ENCODE measurements at places on chromosomes 5 and 9.
A peak's percentile ranks its signal among the peaks of the same experiment; 100 is the strongest.

- no peak for DNase-seq
Observed at GRCh38 chr5:2012885-2013284, 130.2 kb upstream of the IRX4 start.

- DNase-seq: no peak
Observed at GRCh38 chr9:137638680-137639079, 19.9 kb downstream of the EHMT1 start.

GRCh38 chr9:76567086-76567485 lies 108.1 kb downstream of the GCNT1 start:
- DNase-seq: no peak

DNA sequence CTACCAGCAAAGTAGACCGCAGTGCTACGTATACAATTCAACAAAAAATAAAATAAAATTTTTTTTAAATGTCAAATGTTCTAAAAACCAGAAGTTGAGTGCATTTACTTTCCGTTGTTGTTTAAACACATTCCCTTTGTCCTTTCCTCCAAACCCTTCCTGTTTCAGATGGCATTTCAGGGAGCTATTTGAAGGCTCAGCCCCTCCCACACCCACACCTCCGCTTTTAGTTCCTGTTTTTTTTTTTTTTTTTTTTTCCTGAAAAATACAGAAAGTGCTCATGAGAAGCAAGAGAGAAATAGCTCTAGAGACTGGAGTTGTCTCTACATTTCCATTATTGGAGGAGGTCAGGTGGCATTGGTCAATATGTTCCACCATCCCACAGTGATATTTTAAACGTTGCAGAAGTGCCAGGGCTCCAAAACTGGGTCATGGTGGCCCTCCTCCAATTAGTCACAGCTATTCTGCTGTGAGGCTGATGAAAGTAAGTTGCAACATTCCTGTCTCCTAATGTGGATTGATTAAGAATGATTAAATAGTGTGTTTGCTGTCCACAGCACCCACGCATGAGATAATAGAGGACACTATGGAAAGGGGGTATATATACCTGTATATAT lies 106.9 kb downstream of the GABRG2 start:
- no peak for DNase-seq

- DNase-seq: peak; percentile 57
Observed at GRCh38 chr5:96228408-96228807, 204.6 kb downstream of the PCSK1 start.
